ENCODE measurements at places on chromosomes 4 and X. TPM values are rescaled to one million over a fixed set of nuclear protein-coding genes. Genes with fewer than 3 reads are reported as not detected.

GRCh38 chr4:139617702-139618490, 47.7 kb upstream of the MGST2 start:
- DNase-seq = no peak
- H3K4me3 ChIP-seq = no peak overlapping the region
- H3K4me1 ChIP-seq = no peaks in the 10 kb centered on the region
- no peak overlapping the region for H3K27ac ChIP-seq

DNA sequence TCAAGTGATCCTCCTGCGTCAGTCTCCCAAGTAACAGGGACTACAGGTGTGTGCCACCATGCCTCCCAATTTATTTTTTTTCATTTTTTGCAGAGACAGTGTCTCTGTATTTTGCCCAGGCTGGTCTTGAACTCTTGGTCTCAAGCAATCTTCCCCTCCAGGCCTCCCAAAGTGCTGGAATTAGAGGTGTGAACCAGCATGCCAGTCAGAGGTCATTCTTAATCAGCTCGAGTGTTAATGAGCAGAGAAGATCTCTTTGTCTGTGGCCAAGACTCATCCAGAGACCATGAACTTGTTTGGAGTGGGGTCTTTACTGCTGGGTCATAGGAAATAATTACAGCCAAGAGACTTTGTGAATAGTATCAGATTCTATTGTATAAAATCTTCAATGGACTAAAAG, 99.2 kb upstream of the AP1S2 start:
- H3K4me3 ChIP-seq = no peak overlapping the region
- no peaks in the 10 kb centered on the region for H3K36me3 ChIP-seq
- no peak for DNase-seq
- H3K27ac ChIP-seq = no peak overlapping the region
- H3K27me3 ChIP-seq = no peaks in the 10 kb centered on the region

- no peaks in the 10 kb centered on the region for H3K27me3 ChIP-seq
- H3K27ac ChIP-seq = no peak overlapping the region
- no peak overlapping the region for H3K4me3 ChIP-seq
Measured at GRCh38 chr4:8939840-8940742, 68.5 kb upstream of the HMX1 start.

DNA sequence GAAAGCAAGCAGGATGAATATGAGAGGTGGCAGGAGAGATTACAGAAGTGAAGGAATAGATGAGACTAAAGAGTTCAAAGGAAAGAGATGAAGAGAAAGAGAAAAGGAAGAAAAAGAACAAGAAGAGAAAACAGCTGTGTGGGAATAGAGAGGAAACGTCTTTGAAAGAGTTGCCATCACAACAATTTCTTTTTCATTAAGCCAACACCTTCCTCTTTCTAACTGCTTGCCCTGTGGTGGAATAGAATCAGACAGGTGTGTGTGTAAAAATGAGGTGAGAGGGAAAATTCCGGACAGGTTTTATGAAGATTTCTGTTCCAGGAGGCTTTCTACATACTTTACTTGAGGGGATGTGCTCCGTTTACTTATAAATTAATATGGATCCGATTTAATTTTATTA, 28.8 kb downstream of the DTHD1 start:
- H3K27me3 ChIP-seq = no peaks in the 10 kb centered on the region
- H3K27ac ChIP-seq = no peak overlapping the region
- no peak for DNase-seq
- H3K4me3 ChIP-seq = no peak overlapping the region
- peaks cover 17% of the 10 kb centered on the region for H3K4me1 ChIP-seq

DNA sequence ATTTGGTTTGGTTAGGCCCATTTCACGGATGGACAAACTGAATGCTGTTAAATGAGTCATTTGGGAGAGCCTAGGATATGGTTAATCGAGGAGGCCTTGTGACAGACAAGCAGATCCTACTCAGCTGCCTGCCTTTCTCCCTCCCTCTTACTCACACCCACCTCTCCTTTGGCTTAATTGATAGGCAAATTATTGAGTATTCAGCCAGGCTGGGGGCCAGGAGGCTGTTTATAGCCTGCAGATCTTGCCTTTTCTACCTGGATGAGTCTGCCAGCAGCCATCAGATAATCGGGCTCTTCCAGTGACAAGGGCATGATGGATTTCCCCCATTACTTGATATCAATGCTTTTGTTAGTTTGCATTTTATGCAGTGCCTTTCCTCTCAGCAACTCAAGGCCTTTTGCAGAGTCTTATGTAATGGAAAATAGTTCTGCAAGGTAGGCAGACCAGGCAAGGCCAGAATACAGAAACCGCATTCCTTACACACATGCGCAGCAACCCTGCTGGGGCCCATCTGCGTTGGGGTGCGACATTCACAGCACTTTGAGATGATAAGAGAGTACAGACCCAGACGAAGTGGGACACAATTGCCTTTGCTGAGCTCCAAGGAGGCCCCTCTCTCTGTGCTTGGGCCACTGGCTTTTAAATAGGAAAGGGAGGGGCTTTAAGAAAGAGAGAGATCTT, 96.2 kb upstream of the ATP6AP2 start:
- peaks cover 5% of the 10 kb centered on the region for H3K4me1 ChIP-seq
- no peak overlapping the region for H3K4me3 ChIP-seq
- H3K36me3 ChIP-seq = no peaks in the 10 kb centered on the region

DNA sequence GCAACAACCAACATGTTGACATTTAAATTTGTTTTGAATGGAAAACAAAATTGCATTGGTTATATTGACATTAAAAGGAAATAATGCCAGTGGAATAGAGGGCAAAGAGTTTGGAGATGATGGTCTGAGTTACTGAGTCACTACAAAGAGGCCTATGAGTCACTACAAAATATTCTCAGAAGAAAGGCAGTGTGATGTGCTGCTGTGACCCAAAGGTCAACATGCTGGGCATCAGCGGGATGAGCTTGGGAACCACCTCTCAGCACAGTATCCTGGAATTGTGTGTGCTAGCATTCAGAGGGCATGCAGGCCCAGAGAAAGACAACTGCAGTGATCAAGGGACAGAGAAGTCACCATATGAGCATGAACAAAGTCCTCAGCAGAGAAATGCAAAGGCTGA, 2.8 kb downstream of the CMC4 start:
- H3K36me3 ChIP-seq = peaks cover 16% of the 10 kb centered on the region
- peak; percentile 10 for DNase-seq
- H3K27ac ChIP-seq = peak overlapping the region; percentile 57
- H3K27me3 ChIP-seq = no peaks in the 10 kb centered on the region
- H3K4me1 ChIP-seq = peaks cover 40% of the 10 kb centered on the region
- H3K4me3 ChIP-seq = no peak overlapping the region

DNA sequence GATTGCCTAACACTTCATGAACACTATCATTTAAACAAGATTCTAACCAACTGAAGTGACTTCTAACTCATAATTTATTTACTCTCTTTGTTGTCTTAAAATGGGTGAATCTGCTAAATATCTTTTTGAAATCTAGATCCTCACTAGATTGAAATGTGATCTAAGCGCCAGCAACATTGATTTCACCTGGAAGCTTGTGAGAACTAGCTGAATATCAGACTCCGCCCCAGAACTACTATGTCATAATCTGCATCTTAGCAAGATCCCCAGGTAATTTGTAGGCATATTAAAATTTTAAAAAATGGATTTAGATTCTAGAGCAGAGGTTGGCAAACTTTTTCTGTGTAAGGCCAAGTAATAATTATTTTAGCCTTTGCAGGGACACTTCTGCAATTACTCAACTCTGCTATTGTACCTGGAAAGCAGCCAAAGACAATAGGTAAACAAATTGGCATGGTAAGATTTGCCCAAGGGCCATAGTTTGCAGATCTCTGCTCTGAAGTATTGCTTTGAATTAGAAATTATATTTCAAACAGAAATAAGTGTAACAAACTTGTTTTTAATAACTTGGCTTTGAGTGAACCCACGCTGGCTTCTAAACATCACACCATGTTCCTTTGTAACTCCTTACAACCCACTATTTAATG, 121.5 kb downstream of the REELD1 start:
- no peak for DNase-seq
- no peak overlapping the region for H3K27ac ChIP-seq
- no peaks in the 10 kb centered on the region for H3K4me1 ChIP-seq
- H3K27me3 ChIP-seq = no peaks in the 10 kb centered on the region
- H3K36me3 ChIP-seq = no peaks in the 10 kb centered on the region

GRCh38 chr4:185405296-185405999, 8.8 kb downstream of the ANKRD37 start:
- no peak overlapping the region for H3K27ac ChIP-seq
- H3K27me3 ChIP-seq = no peaks in the 10 kb centered on the region
- DNase-seq = no peak
- H3K36me3 ChIP-seq = peaks cover 30% of the 10 kb centered on the region
- no peak overlapping the region for H3K4me3 ChIP-seq

GRCh38 chr4:71110499-71110898, 117.0 kb downstream of the DCK start:
- no peak for DNase-seq
- peaks cover 35% of the 10 kb centered on the region for H3K4me1 ChIP-seq
- no peaks in the 10 kb centered on the region for H3K36me3 ChIP-seq
- H3K27me3 ChIP-seq = no peaks in the 10 kb centered on the region
- H3K27ac ChIP-seq = no peak overlapping the region

- H3K36me3 ChIP-seq = no peaks in the 10 kb centered on the region
Measured at GRCh38 chrX:106177106-106177981, 9.2 kb downstream of the PWWP3B start.

GRCh38 chr4:112316360-112316759, 19.2 kb downstream of the ALPK1 start:
- no peak for DNase-seq
- no peak overlapping the region for H3K4me3 ChIP-seq
- no peak overlapping the region for H3K27ac ChIP-seq
- peaks cover 5% of the 10 kb centered on the region for H3K36me3 ChIP-seq
- H3K27me3 ChIP-seq = no peaks in the 10 kb centered on the region

GRCh38 chr4:124104628-124105027, 607.9 kb downstream of the ANKRD50 start:
- no peaks in the 10 kb centered on the region for H3K36me3 ChIP-seq
- H3K4me1 ChIP-seq = no peaks in the 10 kb centered on the region
- H3K27me3 ChIP-seq = no peaks in the 10 kb centered on the region
- no peak overlapping the region for H3K27ac ChIP-seq

GRCh38 chr4:138790706-138791340, 224.8 kb upstream of the NOCT start:
- DNase-seq = no peak
- H3K4me1 ChIP-seq = no peaks in the 10 kb centered on the region
- H3K27me3 ChIP-seq = no peaks in the 10 kb centered on the region
- H3K27ac ChIP-seq = no peak overlapping the region
- no peaks in the 10 kb centered on the region for H3K36me3 ChIP-seq

- H3K4me3 ChIP-seq = no peak overlapping the region
- peaks cover 19% of the 10 kb centered on the region for H3K4me1 ChIP-seq
- no peak for DNase-seq
- H3K27me3 ChIP-seq = no peaks in the 10 kb centered on the region
- H3K27ac ChIP-seq = no peak overlapping the region
Measured at GRCh38 chr4:143178923-143179322, 5.8 kb upstream of the USP38 start.

DNA sequence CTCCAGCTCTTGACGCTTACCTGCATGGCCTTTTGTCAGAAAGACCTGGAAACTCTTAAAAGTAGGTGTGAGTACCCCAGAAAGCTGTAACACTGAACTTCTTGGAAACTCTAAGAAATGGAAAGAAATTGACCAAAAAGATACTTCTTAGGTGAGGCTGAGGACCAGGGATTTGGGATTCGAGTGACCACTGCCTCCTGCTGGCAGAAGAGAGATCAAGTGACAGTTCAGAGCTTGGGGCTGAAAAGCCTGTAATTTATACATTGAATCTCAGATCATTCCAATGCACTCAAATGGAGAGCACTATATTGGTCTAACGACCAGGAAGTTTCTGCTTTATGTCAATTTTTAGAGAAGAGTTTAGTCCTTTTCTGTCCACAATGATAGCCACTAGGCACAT, 204.6 kb downstream of the PDGFRA start:
- DNase-seq = peak; percentile 1
- H3K27ac ChIP-seq = no peak overlapping the region
- no peaks in the 10 kb centered on the region for H3K4me1 ChIP-seq

DNA sequence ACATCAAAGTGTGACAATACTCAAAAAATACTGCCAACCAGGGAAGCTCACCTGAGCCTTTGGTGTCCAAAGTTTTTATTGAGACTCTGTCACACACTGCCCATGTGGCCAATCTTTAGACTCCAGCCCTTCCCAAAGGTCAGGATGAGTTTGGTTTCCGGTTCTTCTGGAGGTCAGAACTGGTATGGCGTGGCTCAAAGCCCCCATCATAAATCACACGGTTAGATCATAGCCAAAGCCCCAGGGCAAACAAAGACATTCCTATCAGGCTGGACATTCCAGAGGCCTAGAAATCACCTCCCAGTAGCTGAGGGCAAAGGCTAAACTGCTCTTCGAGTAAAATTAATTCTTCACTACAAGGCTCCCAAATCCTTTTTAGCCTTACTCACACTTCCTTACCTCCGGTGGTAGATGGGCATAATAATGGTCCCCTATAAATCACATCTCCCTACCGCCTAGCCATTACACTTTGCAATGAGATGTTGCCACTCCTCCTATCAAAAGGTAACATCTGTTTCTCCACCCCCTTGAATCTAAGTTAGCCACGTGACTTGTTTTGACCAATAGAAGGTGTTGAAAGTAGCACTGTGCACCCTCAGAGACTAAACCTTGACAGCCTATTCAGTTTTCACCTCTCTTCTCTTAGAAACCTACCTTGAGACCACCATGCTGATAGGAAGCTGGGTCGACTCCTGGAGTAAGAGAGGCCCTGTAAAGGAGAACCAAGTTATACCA, 137.8 kb upstream of the DUSP21 start:
- DNase-seq = no peak
- H3K27ac ChIP-seq = no peak overlapping the region
- no peaks in the 10 kb centered on the region for H3K27me3 ChIP-seq
- no peaks in the 10 kb centered on the region for H3K4me1 ChIP-seq

SSX1 gene
- not detected for total RNA-seq

ZNF182 gene
- total RNA-seq = 7.9 TPM

PDGFC gene
- total RNA-seq = not detected

TMEM154 gene
- total RNA-seq = 12.2 TPM

FAM149A gene
- 0.52 TPM for total RNA-seq

HTN3 gene
- total RNA-seq = not detected

SPACA5 gene
- not detected for total RNA-seq

FAM184B gene
- total RNA-seq = 0.05 TPM

IRF2 gene
- 56.4 TPM for total RNA-seq

XAGE1A gene
- not detected for total RNA-seq

MAGEC1 gene
- not detected for total RNA-seq

PIN4 gene
- 6.4 TPM for total RNA-seq

HAND2 gene
- not detected for total RNA-seq

Data from activated CD8-positive, alpha-beta T cell treated with anti-CD3 and anti-CD28 coated beads for 36 hours (primary cell).